ENCODE measurements at places on chromosomes 1 and 21.

DNA sequence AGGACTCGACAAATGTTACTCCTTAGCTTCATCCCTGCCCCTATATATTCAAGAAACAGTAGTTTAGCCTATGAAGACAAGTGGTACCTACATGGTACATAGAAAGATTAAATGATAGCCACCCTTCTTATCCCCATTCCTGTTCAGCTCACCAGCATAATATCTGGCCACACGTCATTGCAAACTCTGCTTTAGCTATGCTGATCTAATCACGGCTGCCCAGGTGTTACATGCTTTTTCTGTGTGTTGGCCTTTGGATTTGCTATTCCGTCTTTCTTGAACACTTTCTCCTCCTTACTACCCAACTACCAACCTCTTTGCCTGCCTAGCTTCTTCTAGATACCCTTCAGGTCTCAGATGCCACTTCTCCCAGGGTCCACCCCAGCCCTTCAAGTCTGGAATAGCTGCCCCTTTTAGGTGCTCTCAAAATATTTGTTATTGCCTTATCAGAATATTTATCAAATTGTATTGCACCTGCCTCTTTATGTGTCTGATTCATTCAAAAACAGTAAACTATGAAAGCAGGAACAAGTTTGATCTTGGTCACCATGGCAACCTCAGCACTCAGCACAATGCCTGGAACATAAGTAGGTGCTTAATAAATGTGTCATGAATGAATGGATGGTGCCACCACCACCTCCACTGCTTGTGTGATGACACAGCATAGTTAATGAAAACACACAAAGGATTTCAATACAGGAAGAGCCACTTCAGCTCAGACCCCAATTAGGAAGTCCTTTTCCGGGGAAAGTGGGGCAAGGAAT is 11.4 kb upstream of the DNASE2B start:
- no peak for DNase-seq

GRCh38 chr1:194043984-194044755 is 857.8 kb upstream of the B3GALT2 start:
- no peak for DNase-seq

- DNase-seq, result no peak
Observed at GRCh38 chr1:96513136-96513535, 208.4 kb upstream of the PTBP2 start.

GRCh38 chr1:15717418-15718125 is 18.5 kb upstream of the SLC25A34 start:
- DNase-seq, result no peak

GRCh38 chr1:53467391-53467790 is 8.2 kb downstream of the DMRTB1 start:
- DNase-seq, result no peak

Measured in activated CD4-positive, alpha-beta T cell treated with anti-CD3 and anti-CD28 coated beads, Interleukin-2, amount 50 U/mL, for 1 hour (primary cell).